Right lobe of liver (tissue), 6 donors: ENCODE measurements at places on chromosomes 12 and 14. TPM values are rescaled to one million over a fixed set of nuclear protein-coding genes. Genes with fewer than 3 reads are reported as not detected.

The KRT3 gene
- total RNA-seq = not detected

The KRT7 gene
- total RNA-seq = 11.9 TPM

The DNAJC22 gene
- 36.5 TPM for total RNA-seq

GRCh38 chr14:98170575-98170974 is 1101.4 kb downstream of the BCL11B start:
- DNase-seq = no peak

GRCh38 chr12:29066011-29066588 is 83.0 kb upstream of the FAR2 start:
- no peak for DNase-seq

- no peak for DNase-seq
Observed at GRCh38 chr12:74293689-74294131, 243.9 kb upstream of the ATXN7L3B start.

GRCh38 chr14:38098074-38098836 is 109.4 kb upstream of the SSTR1 start:
- DNase-seq = no peak

DNA sequence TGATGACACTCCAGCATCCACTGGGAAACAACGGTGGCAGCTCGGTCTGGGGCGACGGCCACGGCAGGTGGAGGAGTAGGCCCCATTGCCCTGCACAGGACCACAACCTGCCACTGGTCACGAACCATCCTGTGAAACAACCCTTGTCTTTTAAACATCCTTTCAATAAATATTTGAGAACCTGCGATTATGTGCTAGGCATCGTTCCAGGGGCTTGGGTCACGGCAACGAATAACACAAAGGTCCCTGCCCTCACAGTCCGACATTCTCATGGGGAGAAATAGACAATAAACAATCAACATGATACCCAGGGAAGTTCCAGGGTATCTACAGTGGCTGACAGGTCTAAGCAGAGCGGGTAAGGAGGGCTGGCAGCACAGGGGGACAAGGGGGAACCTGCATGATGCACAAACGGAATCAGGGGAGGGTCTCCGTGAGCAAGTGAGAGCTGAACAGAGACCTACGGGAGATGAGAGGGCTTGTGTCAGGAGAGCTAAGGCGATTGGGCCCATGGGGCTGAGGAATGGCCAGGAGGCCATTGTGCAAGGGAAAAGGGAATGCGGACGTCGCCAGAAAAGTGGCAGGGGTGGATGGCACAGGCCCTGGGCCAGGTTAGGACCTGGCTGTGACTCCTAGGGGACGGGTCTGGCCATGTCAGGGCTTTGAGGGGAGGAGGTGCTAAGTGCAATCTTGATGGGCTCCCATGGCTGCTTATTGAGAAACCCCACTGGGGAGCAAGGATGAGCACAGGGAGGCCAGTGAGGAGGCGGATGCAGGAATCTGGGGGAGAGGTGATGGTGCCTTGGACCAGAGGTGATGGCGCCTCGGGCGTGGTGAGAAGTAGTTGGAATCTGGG is 9.7 kb downstream of the SCARB1 start:
- peak; percentile 78 for DNase-seq

GRCh38 chr14:78758333-78758732 is 588.2 kb downstream of the NRXN3 start:
- DNase-seq = no peak

- DNase-seq = no peak
Observed at GRCh38 chr14:55399852-55400251, 11.8 kb downstream of the ATG14 start.
